GM04503 (cell line): ENCODE measurements at places on chromosomes 2 and 18.

- DNase-seq, result peak; percentile 30
These were observed 44.6 kb downstream of the ITGB1BP1 start for GRCh38 chr2:9378433-9379390.

GRCh38 chr2:43324259-43325106 is 98.1 kb upstream of the ZFP36L2 start:
- DNase-seq, result no peak

DNA sequence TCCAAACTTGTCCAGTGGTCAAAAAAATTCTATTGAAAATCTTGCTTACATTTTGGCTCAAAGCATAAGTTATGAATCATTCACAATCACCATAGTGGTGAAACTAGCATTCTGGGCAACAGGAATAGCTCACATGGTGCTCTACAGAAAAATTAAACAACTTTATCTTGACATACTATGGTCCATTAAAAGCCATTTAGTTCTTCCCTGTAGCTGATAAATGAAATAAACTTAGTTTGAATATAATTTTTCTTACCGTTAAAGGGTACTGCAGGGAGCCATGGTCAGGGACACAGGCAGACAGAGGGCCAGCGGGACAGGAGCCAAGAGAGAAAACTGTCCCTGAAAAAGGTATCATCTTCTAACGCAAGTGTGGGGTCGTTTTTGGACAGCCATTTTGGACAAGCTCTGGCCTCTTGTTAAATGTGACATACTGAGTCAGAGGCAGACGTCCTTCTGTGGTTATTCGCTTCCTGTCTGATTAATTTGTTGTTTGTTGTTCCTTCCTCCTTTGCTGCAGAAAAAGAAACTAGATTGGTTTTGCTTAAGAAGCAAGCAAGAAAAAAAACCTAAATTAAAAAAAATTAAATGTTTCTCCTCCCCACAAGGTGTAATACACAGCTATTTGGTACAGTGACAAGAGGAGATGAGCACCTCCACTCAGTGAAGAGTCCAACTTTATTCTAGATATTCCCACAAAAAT is at the start of gene WIPF1:
Gene WIPF1, minus strand, starts transcription at position 460 of the 703 bp plus-strand sequence. CDS start 12,231 bp downstream, outside the sequence.
- no peak for DNase-seq

- no peak for DNase-seq
These were observed 99.9 kb downstream of the PARD3B start for GRCh38 chr2:204645018-204645773.

- DNase-seq, result no peak
These were observed 246.4 kb upstream of the RAB12 start for GRCh38 chr18:8362863-8363262.

GRCh38 chr2:105469781-105470180 is 70.9 kb upstream of the FHL2 start:
- DNase-seq, result no peak

DNA sequence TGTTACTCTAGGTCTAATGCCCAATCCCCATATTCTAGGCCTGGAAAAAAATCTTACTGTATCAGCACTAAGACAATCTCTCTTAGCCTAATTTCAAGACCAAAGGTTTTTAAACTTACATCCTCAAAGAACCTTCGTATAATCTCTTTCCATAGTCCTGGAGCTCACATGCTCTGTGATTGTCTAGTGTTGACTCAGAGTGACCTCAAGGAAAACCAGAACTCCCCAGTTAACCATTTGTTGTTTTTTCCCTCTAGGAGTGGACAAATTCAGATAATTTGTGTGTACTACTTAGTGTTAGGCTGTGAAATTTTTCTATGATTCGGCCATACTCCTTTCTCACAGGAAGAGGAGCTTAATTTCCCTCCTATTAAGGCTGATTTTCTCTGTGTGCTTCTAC is 536.1 kb downstream of the SLC4A3 start:
- DNase-seq, result no peak

DNA sequence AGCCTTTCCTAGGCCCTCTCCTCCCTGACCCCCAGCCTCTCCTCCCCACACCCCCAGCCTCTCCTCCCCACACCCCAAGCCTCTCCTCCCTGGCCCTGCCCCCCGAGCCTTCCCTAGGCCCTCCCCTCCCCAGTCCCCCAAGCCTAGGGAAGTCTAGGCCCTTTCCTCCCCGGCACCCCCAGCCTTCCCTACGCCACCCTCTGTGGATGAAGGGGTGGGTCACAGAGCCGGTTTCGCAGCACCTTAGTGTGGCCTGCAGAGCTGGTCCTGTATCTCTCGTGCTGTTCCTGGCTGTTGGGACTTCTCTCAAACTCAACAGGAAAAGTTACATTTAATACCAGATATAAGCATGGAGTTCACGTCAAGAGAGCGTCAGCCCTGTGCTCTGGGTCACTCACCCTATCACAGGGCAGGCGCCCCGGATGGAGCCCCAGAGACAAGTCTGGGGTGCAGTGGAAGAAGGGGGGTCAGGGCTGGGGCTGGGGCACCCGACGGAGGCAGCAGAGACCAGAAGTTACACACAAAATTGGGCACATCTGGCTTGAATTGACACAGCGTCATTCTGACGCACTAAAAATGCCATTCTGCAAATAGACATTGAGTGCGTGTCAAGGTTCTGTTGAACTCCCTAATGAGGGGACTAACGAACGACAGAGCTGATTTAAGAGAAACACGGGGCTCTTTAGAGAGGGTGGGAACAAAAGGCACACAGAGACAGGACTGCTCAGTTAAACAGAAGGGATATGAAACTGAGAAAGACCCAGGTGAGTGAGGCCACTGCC is 24.0 kb downstream of the KCNIP3 start:
- DNase-seq, result peak; percentile 76

DNA sequence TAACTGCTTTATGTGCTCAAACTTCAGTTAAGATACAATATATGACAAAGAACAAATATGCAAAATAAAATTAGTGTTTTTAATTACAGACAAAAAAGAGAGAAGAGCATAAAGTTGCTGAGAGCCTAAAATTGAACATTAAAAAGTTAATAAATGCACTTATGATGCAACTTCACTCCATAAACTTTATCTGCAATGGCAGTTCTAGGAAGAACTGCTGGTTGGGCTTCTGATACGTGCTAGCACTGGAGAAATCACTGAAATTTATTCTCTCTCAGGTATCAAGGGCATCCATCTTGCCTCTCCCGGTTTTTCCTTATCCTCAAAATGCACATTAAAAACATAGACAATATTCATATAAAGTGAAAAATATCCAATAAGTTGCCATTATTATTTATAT is 35.7 kb downstream of the MYO3B start:
- no peak for DNase-seq

DNA sequence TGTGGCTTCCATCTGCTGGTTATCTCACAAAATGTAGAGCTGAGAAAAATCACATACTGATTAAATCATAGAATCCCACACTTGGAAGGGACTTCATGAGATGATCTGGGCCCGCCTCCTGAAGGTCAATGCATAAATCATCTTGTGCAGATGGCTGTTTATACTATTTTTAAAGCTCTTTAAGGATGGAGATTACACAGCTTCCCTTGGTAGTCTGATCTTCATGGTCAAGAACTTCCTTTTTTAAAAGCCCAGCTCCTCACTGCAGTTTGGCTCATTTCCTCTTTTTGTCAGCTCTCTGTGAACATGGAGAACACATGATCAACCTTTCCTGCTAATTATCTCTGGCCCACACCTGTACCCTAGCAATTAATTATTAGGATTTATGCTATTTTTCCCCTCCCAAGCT is 25.9 kb downstream of the GCG start:
- no peak for DNase-seq

- no peak for DNase-seq
These were observed 234.9 kb upstream of the CYRIA start for GRCh38 chr2:16900405-16901025.

DNA sequence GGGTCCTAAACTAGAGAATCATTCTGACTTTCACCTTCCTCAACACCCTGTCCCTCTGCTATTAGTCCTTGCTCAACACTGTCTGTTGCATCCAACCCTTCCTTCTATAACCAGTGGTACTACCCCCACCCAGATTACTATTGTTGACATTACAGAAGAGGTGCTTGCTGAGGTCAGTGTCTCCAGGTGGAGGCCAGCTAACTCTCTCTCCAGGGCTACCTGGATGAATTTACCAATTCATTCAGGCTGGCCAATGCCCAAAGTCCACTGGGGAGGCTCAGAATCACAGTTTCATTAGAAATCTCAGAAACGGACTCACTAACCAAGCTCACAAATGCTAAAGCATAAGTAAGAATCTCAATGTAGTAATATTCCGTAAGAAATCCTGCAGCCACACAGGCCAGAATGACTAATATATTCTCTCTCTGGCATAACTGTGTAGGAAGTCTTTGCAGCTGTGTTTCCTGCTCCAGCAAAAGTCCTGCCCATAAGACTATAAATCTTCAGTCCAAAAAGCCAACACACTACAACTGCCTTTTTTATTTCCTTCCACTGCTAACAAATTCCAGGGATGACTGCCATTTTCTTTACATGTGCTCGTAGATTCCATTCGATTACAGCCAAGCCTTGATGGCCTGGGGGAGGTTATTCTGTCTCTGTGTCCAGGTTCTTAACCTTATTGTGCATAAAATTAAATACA is 10.0 kb upstream of the TTR start:
- peak; percentile 47 for DNase-seq

GRCh38 chr2:239609162-239609561 is 208.3 kb upstream of the HDAC4 start:
- no peak for DNase-seq

GRCh38 chr2:60213865-60214625 is 339.4 kb downstream of the BCL11A start:
- DNase-seq, result no peak

- peak; percentile 97 for DNase-seq
These were observed 275.9 kb downstream of the TMX3 start for GRCh38 chr18:68438983-68439382.

- DNase-seq, result no peak
These were observed 56.2 kb downstream of the PXDN start for GRCh38 chr2:1688161-1688560.

DNA sequence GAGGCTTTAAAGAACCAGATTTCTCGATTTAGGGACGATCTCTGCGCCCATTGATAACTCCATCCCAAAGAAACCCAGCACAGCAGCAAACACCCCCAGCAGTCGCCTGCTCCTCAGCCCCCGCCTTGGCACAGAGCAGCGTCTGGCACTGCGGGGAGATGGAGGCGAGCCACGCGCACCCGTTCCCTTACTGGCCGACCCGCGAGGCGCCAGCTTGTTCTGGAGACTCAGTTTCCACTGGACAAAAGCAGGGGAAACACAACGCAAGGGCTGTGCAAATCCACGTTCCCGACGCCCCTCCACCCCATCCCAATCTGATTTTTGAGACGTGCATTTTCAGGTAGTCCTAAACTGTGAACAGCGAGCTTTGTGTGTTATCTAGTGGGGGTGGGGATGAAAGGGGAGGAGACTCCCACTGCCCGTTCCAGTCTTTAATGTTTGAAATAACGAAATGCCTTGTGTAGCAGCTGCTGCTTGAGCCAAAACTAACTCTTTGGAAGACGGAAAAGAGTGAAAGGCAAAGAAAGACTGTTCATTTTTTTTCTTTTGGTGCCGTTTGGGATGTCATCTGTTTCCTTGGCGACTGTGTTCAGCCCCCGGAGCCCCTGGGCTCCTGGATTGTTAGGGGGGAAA is 143.2 kb downstream of the MEIS1 start:
- DNase-seq, result no peak

DNA sequence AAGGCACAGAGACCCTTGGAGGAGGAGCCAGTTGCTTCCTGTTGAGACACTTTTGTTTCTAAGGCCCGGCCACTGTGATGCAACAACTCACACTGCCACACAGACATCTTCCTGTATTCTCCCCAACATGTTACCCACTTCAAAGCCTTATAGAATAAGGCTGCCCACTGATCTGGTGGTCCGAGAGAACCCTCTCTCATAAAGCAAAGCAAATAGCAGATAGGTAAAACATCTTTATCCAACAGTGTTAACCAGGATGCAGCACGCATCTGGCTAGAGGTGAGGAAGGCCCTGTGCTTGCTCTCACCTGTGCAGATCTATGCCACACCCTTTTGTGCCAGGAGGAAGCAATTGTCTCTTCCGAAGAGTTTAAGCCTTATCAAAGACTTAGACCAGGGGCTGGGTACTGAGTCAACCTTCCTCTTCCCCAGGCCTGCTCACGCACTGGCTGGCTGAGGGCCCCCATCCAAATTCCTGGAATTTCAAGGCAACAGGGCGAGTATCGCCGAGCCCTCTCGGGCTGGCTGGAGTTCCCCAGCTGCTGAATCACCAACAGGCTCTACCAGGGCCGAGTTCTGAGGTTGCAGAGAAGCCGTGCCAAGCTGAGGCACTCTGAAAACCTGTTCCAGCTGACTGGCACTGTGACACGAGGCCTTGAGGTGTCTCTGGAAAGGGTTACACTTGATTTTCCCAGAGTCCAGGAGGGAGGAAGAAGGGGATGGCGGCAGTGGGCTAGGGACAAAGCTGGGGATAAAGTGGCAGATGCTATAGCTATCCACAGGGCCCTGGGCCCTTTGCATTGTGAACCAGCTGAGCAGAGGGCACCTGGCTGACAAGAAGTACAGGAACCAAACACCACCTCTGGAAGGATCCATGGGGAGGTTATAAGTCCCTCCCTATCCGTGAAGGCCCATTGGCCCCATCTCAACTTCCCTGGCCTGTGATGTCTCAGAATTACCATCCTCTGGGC is 29.3 kb downstream of the TGFA start:
- peak; percentile 78 for DNase-seq

- no peak for DNase-seq
These were observed 335.5 kb upstream of the SPRED2 start for GRCh38 chr2:65767946-65768345.

GRCh38 chr2:130840506-130840905 is 3.8 kb downstream of the ARHGEF4 start:
- no peak for DNase-seq

- peak; percentile 32 for DNase-seq
These were observed 103.9 kb upstream of the ACVR1C start for GRCh38 chr2:157732596-157732995.

- DNase-seq, result no peak
These were observed 70.0 kb downstream of the ANKRD44 start for GRCh38 chr2:197240421-197241041.

GRCh38 chr18:12774982-12775381 is 72.1 kb downstream of the PSMG2 start:
- DNase-seq, result no peak

DNA sequence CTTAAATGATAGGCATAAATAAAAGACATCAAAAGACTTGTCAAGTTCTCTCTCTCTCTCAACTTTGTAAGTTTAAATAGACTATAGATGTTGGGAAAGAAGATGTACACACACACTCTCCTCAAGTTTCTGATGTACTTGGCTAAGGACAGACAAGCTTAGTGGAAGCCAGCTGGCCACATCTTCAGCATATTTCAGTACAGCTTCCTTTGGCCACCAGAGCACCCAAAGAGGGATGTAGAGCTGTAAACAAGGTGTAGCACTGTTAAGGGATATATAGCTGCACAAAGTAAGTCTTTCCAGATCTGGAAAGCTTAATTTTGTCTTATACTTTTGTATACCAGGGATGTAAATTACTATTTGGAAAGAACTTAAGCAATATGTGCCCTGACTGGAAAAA is 64.3 kb upstream of the MSTN start:
- DNase-seq, result no peak

DNA sequence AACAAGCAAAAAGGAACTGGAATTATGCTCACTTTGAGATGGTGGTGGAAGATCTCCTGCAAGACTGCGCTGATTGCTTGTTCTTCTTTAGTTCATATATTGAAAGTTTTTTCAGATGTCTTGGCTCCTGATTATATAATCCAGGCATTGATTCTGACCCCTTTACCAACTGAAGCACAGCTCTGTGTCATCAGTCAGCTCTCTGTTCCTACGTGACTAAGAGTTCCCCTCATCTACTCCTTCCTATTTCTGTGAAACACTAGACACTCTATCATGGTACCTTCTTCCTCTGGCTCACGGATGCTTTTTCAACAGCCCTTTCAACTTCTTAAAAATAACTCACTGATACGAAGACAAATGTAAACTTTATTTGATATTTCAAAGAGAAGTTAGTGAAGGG is 788.6 kb downstream of the SOCS6 start:
- DNase-seq, result no peak
